ENCODE measurements at places on chromosomes 5 and 9.
A peak's percentile ranks its signal among the peaks of the same experiment; 100 is the strongest.

- H3K4me1 ChIP-seq = no peaks in the 10 kb centered on the region
- H3K36me3 ChIP-seq = no peaks in the 10 kb centered on the region
- no peak for DNase-seq
- no peak overlapping the region for H3K4me3 ChIP-seq
- H3K27ac ChIP-seq = no peak overlapping the region
- H3K27me3 ChIP-seq = no peaks in the 10 kb centered on the region
These were observed 26.8 kb upstream of the ADAMTSL1 start for GRCh38 chr9:18447131-18447530.

- H3K27me3 ChIP-seq = peaks cover 6% of the 10 kb centered on the region
- no peak overlapping the region for H3K4me3 ChIP-seq
- peaks cover 7% of the 10 kb centered on the region for H3K4me1 ChIP-seq
- no peak overlapping the region for H3K27ac ChIP-seq
These were observed 14.3 kb upstream of the TIFAB start for GRCh38 chr5:135466178-135467050.

GRCh38 chr9:114643896-114644295, 13.7 kb downstream of the TEX53 start:
- H3K4me3 ChIP-seq = no peak overlapping the region
- no peaks in the 10 kb centered on the region for H3K27me3 ChIP-seq
- no peaks in the 10 kb centered on the region for H3K4me1 ChIP-seq
- H3K36me3 ChIP-seq = peaks cover 28% of the 10 kb centered on the region
- H3K27ac ChIP-seq = no peak overlapping the region

DNA sequence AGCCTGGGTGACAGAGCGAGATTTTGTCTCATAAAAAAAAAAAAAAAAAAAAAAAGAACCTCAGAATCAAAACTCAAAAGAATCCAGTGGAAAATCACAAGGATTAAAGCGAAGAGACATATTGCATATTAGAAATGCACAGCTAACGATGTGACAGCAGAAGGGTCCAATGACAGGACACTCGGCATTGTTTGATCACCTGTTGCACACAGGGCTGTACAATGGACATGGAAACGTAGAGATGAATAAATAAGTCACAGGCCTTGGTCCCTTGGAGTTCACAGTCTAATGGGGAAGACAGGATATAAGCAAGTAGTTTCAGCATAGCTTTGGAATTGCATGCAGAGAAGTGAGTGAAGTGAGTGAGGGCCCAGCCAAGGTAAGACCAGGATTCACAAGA, 25.9 kb upstream of the PIK3R1 start:
- H3K36me3 ChIP-seq = no peaks in the 10 kb centered on the region
- no peak for DNase-seq
- peaks cover 2% of the 10 kb centered on the region for H3K4me1 ChIP-seq
- H3K27me3 ChIP-seq = no peaks in the 10 kb centered on the region

DNA sequence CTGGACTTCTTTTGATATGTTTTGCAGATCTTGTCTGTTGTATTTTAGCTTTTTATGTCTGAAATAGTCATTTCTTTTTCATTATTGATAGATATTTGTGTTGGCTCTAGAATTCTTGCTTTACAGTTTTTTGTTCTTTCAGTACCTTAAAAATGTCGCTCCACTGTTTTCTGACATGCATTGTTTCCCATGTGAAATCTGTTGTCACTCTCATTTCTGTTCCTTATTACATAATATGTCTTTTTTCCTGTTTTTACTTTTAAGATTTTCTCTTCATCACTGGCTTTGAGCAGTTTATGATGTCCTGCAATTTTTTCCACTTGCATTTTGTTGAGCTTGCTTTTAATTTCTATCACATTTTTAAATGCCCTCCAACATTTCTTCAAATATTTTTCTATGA, 270.4 kb upstream of the TARS1 start:
- no peaks in the 10 kb centered on the region for H3K27me3 ChIP-seq
- no peaks in the 10 kb centered on the region for H3K36me3 ChIP-seq
- no peak overlapping the region for H3K4me3 ChIP-seq
- H3K4me1 ChIP-seq = no peaks in the 10 kb centered on the region

DNA sequence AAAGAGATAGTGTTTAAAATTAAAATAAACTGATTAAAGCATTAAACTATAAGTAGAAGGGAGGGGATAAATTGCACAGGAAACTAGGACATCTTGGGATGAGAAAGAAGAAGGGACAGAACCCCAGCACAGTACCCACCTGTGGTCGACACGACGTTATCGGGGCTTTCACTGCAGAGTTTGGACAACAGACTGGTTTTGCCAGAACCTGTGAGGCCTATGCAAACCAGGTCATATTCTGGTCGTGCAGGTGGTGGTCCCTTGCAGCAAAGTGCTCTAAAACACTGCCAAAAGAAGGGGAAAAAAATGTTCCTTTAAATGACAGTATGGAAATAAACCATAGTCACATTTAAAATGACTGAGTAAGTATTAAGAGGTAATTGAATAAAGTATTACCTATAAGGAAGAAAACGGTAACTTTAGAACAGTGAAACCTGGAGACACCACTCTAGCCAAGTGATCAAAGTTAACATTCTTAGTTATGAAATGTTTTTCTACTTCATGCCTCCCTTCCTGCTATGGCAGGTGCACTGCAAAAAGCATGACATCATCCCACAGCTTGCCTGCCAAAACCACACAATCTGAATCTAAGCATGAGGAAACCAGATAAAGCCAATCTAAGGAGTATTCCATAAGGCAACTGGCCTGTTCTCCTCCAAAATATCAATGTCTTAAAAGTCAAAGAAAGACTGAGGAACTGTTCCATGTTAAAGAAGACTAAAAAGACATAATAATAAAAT, 138.6 kb downstream of the ARL15 start:
- H3K27me3 ChIP-seq = no peaks in the 10 kb centered on the region
- no peaks in the 10 kb centered on the region for H3K4me1 ChIP-seq
- no peaks in the 10 kb centered on the region for H3K36me3 ChIP-seq
- DNase-seq = no peak
- H3K4me3 ChIP-seq = no peak overlapping the region
- H3K27ac ChIP-seq = no peak overlapping the region

DNA sequence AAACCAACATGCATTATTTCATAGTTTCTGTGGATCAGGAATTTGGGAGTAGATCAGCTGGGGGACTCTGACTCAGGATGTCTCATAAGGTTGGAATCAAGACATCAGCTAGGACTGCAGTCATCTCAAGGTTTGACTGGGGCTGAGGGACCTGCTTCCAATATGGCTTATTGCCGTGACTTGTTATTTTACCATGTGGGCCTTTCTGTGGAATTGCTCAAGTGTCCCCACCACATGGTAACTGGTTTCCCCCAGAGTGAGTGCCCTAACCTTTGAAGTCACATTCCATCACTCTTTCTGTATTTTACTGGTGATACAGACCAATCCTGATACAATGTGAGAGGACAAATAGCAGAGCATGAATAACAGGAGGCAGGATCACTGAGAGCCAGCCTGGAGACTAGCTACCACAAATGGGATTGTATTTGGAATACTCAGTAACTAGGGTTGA, 70.2 kb upstream of the ELL2 start:
- no peak overlapping the region for H3K27ac ChIP-seq
- no peaks in the 10 kb centered on the region for H3K4me1 ChIP-seq
- H3K4me3 ChIP-seq = no peak overlapping the region
- DNase-seq = no peak
- no peaks in the 10 kb centered on the region for H3K36me3 ChIP-seq

DNA sequence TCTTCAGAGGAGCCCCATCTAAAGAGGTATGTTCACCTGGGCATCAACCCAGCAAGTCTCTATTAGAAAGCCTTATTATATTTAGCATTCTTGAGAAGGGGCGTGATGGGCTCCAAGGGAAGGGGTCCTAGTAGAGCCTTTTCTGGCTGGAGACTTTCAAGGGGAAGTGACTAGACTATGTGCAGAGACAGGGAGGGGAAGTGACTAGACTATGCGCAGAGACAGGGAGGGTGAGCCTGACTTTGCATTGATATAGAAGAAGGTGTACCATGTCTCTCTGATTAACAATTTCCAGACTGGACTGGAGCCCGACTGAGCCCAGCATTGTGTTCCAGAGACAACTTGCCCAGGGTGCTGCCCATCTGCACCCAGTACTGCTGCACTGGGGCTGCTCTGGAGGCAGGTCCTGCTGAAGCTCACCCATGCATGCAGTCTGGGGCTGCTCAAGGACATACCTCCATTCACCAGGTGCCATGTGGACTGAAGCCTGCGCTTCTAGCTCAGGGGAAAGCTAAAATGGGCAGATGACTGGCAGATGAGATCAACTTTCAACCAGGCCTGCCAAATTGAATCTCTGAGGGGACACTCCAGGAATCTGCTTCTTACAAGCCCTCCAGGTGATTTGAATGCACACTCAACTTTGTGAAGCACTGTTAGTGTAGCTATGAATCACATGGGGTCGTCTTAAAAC, 83.0 kb upstream of the GNA14 start:
- H3K36me3 ChIP-seq = peaks cover 22% of the 10 kb centered on the region
- no peak for DNase-seq
- no peak overlapping the region for H3K27ac ChIP-seq

DNA sequence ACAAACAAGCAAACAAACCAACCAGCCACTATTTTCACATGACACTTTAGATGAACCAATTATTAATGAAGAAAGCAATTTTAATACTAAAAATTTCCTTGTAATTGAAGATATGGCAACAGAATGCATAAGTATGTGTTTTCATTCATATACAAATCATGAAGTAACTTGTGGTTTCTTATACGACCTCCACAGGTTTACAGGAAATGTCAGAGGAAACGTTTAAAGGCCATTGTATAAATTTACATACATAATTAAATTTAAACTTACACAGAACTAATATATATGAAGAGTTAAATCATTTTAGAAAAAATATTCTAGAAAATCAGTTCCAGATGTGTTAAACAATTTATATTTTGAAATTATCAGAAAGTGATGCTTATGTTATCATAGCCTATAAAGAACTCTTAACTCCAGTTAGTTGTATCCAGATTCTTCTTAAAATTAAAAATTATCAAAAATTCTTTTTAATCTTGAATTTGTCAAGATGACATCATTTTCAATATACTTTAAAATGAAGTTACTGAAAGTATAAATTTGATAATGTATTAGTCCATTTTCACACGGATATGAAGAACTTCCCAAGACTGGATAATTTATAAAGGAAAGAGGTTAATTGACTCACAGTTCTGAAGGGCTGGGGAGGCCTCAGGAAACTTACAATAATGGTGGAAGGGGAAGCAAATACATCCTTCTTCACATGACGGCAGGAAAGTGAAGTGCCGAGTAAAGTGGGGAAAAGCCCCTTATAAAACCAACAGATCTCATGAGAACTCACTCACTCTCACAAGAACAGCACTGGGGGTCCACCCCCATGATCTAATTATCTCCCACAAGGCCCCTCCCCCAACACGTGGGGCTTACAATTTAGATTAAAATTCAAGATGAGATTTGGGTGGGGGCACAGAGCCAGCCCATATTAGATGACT, 192.0 kb downstream of the PIK3R1 start:
- no peak for DNase-seq
- no peaks in the 10 kb centered on the region for H3K4me1 ChIP-seq
- H3K4me3 ChIP-seq = no peak overlapping the region
- H3K27ac ChIP-seq = no peak overlapping the region
- H3K36me3 ChIP-seq = no peaks in the 10 kb centered on the region
- H3K27me3 ChIP-seq = no peaks in the 10 kb centered on the region

- no peak overlapping the region for H3K27ac ChIP-seq
- H3K36me3 ChIP-seq = no peaks in the 10 kb centered on the region
- DNase-seq = no peak
- no peaks in the 10 kb centered on the region for H3K4me1 ChIP-seq
- H3K4me3 ChIP-seq = no peak overlapping the region
These were observed 128.7 kb downstream of the C5orf15 start for GRCh38 chr5:133839721-133840120.

DNA sequence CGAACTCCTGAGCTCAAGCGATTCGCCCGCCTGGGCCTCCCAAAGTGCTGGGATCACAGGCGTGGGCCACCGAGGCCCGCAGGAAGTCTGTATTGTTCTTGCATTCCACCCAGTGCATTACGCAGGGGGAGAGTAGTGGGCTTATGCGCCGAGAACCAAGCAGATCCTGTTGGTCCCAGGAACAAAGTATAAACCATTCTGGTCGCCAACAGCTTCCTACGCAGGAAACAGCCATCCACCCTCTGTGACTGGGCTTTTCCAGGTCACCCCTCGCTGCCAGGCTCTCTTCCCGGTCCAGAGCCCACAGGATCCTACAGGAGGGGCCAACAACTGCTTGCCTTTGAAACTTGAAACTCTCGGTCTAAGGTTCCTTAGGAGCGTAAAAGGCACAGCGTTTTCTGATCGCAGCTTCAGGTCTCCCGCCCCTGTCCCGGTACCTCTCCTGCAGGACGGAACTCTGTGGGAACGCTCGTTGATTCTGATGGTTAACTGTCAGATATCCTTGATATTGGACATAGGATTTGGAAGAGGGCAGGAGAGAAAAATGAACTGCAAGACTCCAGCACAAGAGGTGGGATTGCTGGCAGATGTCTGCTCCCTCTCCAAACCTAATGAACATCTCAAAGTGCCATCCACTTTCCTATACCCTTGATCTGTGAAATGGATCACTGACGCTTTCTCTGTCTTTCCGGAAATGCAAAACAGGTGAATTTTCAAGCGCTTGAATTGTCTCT, 4.2 kb upstream of the ANXA2R start:
- DNase-seq = no peak
- H3K27me3 ChIP-seq = no peaks in the 10 kb centered on the region
- H3K36me3 ChIP-seq = no peaks in the 10 kb centered on the region
- H3K27ac ChIP-seq = peak overlapping the region; percentile 65

DNA sequence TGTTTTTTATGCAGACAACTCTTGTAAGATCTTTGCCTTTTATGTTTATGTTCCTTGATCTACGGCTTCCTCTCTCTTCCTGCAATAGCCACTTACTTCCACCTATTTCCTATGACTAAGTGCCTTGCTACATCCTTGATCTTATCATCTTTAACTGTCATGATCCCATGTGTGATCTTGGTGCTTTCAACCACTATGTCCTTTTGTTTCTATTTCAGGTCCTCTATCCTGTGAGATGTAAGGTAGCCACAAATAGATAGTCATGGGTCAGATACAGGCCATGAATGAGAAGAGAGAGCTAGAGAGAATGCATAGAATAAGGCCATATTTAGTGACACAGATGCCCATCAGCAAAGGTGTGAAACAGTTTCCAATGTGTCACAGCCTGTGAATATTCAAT, 243.6 kb upstream of the HAPLN1 start:
- no peak overlapping the region for H3K4me3 ChIP-seq
- H3K27ac ChIP-seq = no peak overlapping the region
- H3K36me3 ChIP-seq = no peaks in the 10 kb centered on the region
- DNase-seq = no peak

- H3K4me1 ChIP-seq = peaks cover 3% of the 10 kb centered on the region
- H3K27me3 ChIP-seq = no peaks in the 10 kb centered on the region
- H3K36me3 ChIP-seq = peaks cover 5% of the 10 kb centered on the region
- peak overlapping the region; percentile 99 for H3K27ac ChIP-seq
These were observed 599 bp downstream of the NMRK1 start for GRCh38 chr9:75087289-75087823.

- H3K36me3 ChIP-seq = no peaks in the 10 kb centered on the region
- no peak overlapping the region for H3K27ac ChIP-seq
- no peak for DNase-seq
- H3K27me3 ChIP-seq = no peaks in the 10 kb centered on the region
These were observed 19.1 kb downstream of the TGFBI start for GRCh38 chr5:136047858-136048257.

Data from lung (tissue), 17 donors.